ENCODE measurements at places on chromosomes 6 and 20.
A peak's percentile ranks its signal among the peaks of the same experiment; 100 is the strongest.

GRCh38 chr20:4519534-4519933, 202.2 kb upstream of the PRND start:
- DNase-seq: no peak

DNA sequence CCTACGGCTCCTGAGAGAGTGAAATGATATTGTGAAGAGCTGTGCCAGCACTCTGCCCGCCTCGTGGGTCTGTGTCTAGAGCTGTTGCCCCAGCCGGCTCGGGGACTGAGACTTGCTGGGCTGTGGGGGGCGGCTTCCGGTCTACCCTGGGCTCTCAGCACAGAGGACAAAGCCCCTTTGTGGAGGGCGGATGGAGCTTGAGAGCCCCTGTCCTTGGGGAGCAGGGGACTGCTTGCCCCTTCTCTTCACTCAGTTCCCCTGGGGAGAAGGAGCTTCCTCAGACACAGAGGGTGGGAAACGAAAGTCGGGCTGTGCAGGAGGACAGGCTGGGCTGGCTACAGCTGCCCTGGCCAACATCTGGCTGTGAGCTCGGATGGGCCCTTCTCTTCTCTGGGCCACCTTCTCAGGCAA, 11.0 kb downstream of the SRC start:
- no peak for DNase-seq

- no peak for DNase-seq
Observed at GRCh38 chr20:49157146-49157545, 31.0 kb downstream of the STAU1 start.

- DNase-seq: no peak
Observed at GRCh38 chr20:25549843-25550477, 35.4 kb downstream of the NINL start.

GRCh38 chr6:102732898-102733297, 1339.4 kb downstream of the GRIK2 start:
- peak; percentile 81 for DNase-seq

- no peak for DNase-seq
Observed at GRCh38 chr20:38581013-38581412, at the start of gene ADIG. ADIG (plus strand) TSS chr20:38581197; CDS start chr20:38581251, 54 bp downstream.

DNA sequence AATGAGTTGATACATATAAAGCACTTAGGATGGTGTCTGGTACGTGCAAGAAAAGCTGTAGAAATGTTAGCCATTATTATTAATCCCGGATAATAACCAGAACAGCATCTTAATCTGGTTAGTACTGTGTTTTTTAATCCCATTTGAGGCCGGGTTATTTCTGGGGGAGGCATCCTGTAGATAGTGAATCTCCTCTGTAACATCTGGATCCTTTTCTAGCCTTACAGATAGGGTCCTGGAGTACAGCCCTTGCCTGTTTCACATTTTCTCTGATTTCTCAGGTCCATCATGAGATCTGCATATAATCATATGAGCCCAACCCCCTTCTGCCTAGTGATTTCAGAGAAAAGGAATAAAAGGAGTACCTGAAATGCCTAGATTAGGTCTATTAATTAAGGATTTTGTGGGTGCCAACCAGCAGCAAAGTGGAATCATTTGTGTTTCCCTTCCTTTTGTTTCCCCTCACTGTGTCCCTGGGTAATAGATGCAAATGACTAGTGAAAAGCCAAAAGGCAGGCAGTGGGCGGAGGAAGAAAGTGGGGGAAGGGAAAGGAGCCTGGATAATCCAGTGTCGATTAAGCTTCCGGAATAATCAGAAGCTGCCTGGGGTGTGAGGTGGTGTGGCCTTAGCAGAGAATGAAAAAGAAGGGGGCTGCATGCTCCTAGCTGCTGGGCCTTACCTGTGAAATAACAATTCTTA, 88.9 kb downstream of the SOBP start:
- no peak for DNase-seq

DNA sequence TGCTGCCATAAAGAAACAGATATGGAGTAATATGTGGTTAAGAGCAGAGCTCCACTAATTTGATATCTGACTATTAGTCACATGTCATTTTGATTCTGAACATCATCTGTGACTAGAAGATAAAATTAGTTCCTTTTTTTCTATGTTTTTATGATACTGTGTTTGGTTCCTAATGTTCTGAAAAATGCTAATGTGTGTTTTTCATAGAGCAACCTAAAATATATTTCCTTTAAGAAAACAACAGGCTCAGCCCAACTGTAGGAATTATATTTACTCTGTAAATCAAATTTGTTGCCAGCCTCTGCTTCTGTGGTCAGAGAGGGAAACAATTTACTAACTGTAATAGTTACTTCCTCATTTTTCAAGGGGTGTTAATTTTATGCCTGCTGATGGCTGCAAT, 33.3 kb upstream of the TXLNB start:
- DNase-seq: no peak

DNA sequence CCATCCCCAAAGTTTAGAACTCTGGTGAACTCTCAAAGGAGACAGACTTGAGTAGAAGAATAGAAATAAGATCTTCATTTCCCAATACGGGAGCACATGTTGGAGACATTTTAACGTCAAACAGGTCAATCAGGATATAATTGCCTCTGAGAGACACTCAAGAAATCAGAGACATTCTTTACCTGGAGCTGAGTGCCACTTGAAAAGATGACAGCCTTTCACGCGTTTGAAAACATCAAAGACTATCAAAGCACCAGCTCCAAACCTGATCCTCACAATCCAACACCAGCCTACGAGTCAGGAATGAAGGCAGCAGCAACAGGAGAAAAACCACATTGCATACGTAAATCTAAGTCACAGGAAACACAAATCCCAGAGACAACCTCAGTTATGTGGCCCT, 571.5 kb upstream of the CDH4 start:
- no peak for DNase-seq

- DNase-seq: no peak
Observed at GRCh38 chr6:132484680-132485018, 28.3 kb downstream of the STX7 start.

GRCh38 chr20:39268981-39269461, 306.9 kb downstream of the DHX35 start:
- DNase-seq: peak; percentile 39

DNA sequence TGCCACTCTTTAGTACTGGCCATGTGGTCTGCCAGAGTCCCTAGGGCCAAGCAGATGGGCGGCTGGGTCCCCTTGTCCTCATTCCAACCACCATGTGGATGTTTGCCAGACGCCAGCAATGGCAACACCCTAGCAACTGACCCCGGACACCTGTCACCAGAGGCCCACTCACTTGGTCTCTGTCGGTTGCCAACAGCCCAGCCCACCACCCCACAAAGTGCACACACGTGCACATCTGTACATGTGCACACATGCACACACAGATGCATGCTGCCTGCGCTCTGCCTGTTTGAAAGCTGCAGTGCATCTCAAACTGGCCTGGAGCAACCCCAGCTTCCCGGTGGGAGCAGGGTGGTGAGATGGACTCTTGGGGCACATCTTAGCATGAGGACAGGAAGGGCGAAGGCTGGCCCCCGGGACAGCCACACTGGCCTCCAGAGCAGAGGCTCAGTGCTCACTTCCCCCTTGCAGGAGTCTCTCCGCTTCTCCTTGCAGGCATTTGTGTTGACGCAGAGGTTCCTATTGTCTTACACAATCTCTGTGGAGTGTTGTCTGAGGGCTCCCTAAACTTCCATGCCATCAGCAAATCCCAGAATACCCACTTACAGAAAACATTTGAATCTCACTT, 54.0 kb downstream of the PSMG4 start:
- DNase-seq: no peak

- DNase-seq: peak; percentile 66
Observed at GRCh38 chr6:25601800-25602673, 50.0 kb upstream of the SCGN start.

- DNase-seq: no peak
Observed at GRCh38 chr6:169289619-169290339, 36.1 kb upstream of the THBS2 start.

DNA sequence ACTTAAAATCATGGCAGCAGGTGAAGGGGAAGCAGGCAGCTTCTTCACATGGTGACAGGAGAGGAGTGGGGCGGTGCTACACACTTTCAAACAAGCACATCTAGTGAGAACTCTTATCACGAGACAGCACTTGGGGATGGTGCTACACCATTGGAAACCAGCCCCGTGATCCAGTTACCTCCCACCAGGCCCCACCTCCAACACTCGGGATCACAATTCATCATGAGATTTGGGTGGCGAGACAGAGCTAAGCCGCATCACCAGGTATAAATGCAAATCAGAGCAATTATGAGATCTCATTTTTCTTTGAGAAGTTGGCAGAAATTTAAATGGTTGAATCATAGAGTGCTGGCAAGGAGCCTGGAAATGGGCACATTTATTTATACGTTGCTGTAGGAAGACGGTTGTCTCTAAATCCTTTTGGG, 31.4 kb downstream of the IGF2R start:
- DNase-seq: no peak

DNA sequence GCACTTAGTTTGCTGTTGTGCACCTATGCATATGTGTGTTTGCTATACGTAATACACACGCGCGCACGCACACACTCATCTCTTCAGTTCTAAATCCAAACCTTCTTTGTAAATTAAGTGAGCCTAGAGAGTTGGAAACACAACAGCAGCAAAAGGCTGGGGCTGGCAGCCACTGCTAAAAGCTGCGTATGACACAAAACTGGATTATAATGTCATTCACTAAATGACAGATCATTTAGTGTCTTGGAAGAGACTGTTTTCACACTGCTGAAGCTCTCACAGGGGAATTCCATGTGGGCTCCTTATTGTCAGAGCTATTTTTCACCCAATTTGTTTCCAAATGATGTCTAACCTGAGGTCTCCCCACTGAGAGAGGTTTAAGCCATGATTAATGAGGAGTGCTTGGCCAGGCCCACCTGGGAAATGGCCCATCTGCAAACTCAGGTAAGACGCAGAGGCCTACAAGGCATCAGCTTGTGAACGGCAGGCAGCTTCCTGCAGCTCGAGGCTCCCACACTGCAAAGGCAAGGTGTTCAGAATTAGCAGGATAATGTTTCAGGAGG, 94.2 kb downstream of the OLIG3 start:
- no peak for DNase-seq

All from ELR (cell line).